ENCODE measurements at places on chromosomes 12 and 14. TPM values are rescaled to one million over a fixed set of nuclear protein-coding genes. Genes with fewer than 3 reads are reported as not detected.

Gene CMTM5
- not detected for total RNA-seq

Gene RERG
- 0.18 TPM for total RNA-seq

Gene TRPV4
- 0.08 TPM for total RNA-seq

Gene PLEK2
- 25.9 TPM for total RNA-seq

Gene ERBB3
- total RNA-seq, result 1.0 TPM

Gene SPX
- 2.3 TPM for total RNA-seq

Gene ATP5MC2
- 762 TPM for total RNA-seq

Gene SERPINA12
- not detected for total RNA-seq

Gene IAPP
- not detected for total RNA-seq

Gene PRKAG1
- total RNA-seq, result 42.7 TPM

Gene LYZ
- 1.5 TPM for total RNA-seq

Gene ZBTB39
- total RNA-seq, result 6.6 TPM

Gene OR10P1
- total RNA-seq, result not detected

Gene SLC7A8
- total RNA-seq, result 0.73 TPM

Gene MGST1
- total RNA-seq, result 934 TPM

Gene GCH1
- 3.7 TPM for total RNA-seq

Gene AKAP5
- 0.68 TPM for total RNA-seq

Gene A2ML1
- total RNA-seq, result not detected

Gene CINP
- 53.7 TPM for total RNA-seq

Gene MRPL42
- total RNA-seq, result 48.8 TPM

Gene SLC25A47
- not detected for total RNA-seq

Gene MYF5
- not detected for total RNA-seq

Gene KRT72
- not detected for total RNA-seq

Gene GPR68
- 0.21 TPM for total RNA-seq

Gene NELL2
- not detected for total RNA-seq

Gene BBOF1
- total RNA-seq, result 4.0 TPM

Gene KCTD10
- total RNA-seq, result 53.6 TPM

Gene PIK3C2G
- total RNA-seq, result not detected

Gene NKX2-8
- total RNA-seq, result 4.1 TPM

Gene SDR9C7
- not detected for total RNA-seq

Gene ACRBP
- 0.45 TPM for total RNA-seq

Gene GALNT9
- total RNA-seq, result 6.4 TPM

Gene TAOK3
- 8.9 TPM for total RNA-seq

Gene DHRS4L2
- total RNA-seq, result 23.2 TPM

Gene CLEC4D
- total RNA-seq, result not detected

Gene VAMP1
- 12.6 TPM for total RNA-seq

Gene RNU4-1
- total RNA-seq, result not detected

Gene FOXN4
- not detected for total RNA-seq

Gene KRT74
- total RNA-seq, result not detected

Gene CIDEB
- 0.12 TPM for total RNA-seq

Gene LUM
- 0.21 TPM for total RNA-seq

Gene HOXC11
- total RNA-seq, result 0.55 TPM

Gene TAS2R43
- not detected for total RNA-seq

Gene MLXIP
- total RNA-seq, result 32.3 TPM

Gene KRT6C
- total RNA-seq, result not detected

Gene TM9SF1
- total RNA-seq, result 71.4 TPM

Gene GPR132
- 0.45 TPM for total RNA-seq

Gene NYNRIN
- total RNA-seq, result 0.26 TPM

Gene ACADS
- 11.0 TPM for total RNA-seq

Gene POTEG
- not detected for total RNA-seq

All from A549 treated with ZK216348 at 1 μM for 4 hours (cell line).